ENCODE measurements at places on chromosomes 1 and 21. TPM values are rescaled to one million over a fixed set of nuclear protein-coding genes. Genes with fewer than 3 reads are reported as not detected.
A peak's percentile ranks its signal among the peaks of the same experiment; 100 is the strongest.

GRCh38 chr1:57824535-57824934 lies 400.7 kb upstream of the DAB1 start:
- DNase-seq: no peak

- DNase-seq: no peak
Observed at GRCh38 chr1:3101124-3101939, 32.3 kb downstream of the PRDM16 start.

DNA sequence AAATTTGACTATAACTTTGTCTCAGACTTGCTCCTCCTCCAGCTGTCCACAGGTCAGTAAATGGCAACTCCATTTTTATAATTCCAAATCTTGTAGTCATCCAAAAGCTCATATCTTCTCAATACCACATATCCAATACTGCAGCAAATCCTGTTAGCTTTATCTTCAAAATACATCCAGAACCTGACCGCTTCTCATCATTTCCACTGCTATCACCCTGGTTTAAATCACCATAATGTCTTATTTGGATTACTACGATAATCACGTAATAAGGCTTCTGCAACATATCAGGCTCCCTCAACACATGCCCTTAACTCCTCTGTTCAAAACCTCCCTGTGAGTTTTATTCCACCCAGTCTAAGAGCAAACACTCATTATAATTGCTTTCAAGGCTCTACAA lies 34.5 kb downstream of the ERO1B start:
- no peak for DNase-seq

Gene SLC2A5
- 5.0 TPM for total RNA-seq

DNA sequence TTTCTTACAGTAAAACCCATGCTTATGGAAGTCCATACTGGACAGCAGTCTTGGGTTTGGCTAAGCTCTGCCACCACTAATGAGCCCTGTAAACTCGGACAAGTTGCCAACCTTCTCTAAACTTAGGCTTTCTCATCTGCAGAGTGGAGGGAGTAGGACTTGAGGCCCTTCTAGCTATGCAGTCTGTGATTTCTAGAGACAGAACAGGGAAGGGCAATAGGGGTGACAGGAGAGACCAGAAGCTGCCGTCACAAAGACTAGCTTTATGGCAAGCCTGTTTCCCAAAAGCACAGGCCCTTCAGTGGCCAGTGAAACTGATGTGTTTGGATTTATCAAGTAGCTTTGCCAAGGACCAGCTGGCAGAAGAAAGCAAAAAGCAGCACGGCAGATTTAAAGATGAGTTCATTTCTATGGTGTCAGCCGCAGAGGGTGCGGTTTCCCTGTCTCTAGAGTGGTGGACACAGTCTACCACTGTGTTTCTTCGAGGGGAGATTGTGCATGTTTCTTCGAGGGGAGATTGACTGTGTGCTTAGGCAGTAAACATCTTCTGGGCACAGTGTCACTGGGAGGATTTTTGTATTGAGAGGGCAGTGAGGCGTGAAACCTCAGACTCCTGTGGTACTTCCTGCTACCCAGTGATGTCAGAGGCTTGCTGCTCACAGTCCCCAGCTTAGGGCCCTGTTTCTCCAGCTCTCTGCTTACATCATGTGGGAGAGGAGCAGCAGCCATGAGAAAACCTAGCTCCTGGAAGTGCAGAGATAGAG lies 119.0 kb downstream of the ROR1 start:
- peak; percentile 81 for DNase-seq

Gene ANGPTL1
- 159 TPM for total RNA-seq

Data from sigmoid colon (tissue), 7 donors.